ENCODE measurements at places on chromosomes 2 and 18.
A peak's percentile ranks its signal among the peaks of the same experiment; 100 is the strongest.

GRCh38 chr18:25136416-25137196, 215.4 kb downstream of the ZNF521 start:
- no peaks in the 10 kb centered on the region for H3K4me1 ChIP-seq
- DNase-seq = no peak
- H3K4me3 ChIP-seq = no peak overlapping the region
- no peaks in the 10 kb centered on the region for H3K36me3 ChIP-seq
- peaks cover 2% of the 10 kb centered on the region for H3K27me3 ChIP-seq

DNA sequence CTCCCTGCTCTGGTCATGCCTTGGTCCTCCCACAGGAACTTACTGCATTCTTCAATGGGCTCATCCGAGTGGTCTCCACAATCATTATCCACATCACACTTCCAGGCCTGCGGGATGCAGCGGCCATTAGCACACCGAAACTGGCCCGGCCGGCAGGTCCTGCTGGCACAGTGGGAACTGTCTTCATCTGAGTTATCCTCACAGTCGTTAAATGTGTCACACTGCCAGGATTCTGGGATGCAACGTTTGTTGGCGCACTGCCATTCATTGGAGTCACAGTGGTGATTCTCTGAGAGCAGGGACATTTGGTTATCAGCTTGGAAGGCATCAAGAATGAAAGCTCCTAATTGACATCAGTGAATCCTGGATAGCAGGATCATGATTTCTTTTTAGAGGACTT, 104.5 kb downstream of the DHRS9 start:
- H3K4me3 ChIP-seq = no peak overlapping the region
- no peak for DNase-seq
- no peaks in the 10 kb centered on the region for H3K36me3 ChIP-seq
- H3K27ac ChIP-seq = no peak overlapping the region

- H3K36me3 ChIP-seq = peaks cover 38% of the 10 kb centered on the region
- H3K4me1 ChIP-seq = peaks cover 80% of the 10 kb centered on the region
- peak overlapping the region; percentile 82 for H3K27ac ChIP-seq
These were observed 112.3 kb downstream of the BCL2 start for GRCh38 chr18:63207143-63207790.

DNA sequence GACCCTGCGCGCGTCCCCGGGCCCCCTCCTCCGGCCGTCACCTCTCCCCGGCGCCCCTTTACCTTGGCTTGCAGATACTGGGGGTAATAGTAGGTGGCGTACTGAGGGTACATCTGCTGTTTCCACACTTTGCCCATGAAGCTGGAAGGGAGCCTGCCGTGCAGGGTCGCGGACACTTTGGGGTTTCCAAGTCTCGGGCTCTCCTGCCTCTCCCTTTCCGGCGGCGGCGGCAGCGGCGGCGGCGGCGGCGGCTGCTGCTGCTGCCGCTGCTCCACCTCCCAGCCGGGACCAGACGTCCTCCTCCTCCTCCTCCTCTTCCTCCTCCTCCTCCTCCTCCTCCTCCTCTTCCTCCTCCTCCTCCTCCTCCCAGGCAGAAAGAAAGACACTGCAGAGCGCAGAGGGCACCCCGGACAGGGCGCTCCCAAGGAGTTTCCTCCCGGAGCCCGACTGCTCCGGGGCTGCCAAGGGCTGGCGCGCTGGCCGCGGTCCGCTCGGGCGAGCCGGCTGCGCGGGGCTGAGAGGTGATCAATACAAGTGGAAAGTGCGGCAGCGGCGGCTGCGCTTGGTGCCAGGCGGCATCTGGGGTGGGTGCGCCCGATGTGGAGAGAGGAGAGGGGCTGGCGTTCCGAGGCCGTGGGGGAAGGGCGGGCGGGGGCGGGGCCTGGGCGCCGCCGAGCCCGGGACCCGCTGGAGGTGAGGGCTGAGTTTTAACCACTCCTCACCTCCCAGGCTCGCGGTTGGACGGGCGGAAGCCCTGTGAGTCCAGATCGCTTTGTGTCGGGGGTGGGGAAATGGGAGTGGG, at the start of gene RBMS1:
Gene RBMS1, minus strand, starts transcription at position 581 of the 802 bp plus-strand sequence. Its CDS starts 444 bp downstream, at position 137.
- DNase-seq = peak; percentile 22
- H3K27ac ChIP-seq = no peak within 1 kb of the TSS
- peaks cover 34% of the 10 kb centered on the region for H3K27me3 ChIP-seq

DNA sequence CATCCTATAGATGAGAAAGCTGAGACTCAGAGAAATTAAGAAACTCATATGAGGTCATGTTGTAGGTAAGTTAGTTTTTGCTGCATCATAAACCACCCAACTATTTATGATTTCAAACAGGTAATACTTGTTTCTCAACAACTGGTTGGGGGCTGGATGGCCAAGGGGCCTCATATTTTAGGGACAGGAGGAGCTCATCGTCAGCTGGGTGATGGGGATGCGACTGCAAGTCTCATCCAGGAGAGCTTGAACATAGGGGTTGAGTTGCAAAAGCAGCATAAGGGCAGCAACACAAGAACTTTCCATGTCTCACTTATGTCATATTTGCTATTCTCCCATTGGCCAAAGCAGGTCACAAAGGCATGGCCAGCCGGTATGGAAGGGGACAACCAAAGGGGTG, 3.6 kb upstream of the RNU2-63P start:
- H3K4me3 ChIP-seq = no peak overlapping the region
- peaks cover 25% of the 10 kb centered on the region for H3K4me1 ChIP-seq
- peaks cover 10% of the 10 kb centered on the region for H3K36me3 ChIP-seq
- no peak for DNase-seq
- no peaks in the 10 kb centered on the region for H3K27me3 ChIP-seq

DNA sequence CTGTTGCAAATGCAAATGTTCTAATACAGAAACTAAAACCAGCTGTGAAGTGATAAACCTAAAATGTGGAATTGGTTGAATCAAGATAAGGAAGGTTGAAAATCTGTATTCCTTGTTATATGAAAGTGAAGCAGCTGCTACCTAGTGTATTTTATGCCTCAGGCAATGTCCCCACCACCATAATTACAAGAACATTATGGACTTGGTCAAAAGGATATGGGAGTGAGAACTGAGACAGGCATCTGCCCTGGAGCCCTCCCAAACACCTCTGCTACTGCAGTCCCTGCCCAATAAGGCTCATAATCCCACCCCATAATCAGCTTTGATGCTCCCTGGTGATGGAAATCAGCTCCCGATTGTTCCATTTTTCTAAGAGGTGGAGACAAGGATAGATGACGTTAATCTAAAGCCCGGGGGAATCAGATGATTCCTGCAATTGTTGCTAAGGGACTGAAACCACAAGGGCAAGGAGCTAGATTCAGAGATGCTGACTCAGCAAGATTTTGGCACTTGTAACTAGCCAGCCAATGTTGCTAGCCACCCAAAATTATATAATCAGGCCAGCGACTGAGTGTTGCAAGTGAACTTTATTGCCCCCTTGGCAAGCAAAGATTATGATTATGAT, 69.5 kb downstream of the EVA1A start:
- H3K4me1 ChIP-seq = no peaks in the 10 kb centered on the region
- peaks cover 32% of the 10 kb centered on the region for H3K27me3 ChIP-seq
- no peaks in the 10 kb centered on the region for H3K36me3 ChIP-seq
- H3K27ac ChIP-seq = no peak overlapping the region
- no peak for DNase-seq

DNA sequence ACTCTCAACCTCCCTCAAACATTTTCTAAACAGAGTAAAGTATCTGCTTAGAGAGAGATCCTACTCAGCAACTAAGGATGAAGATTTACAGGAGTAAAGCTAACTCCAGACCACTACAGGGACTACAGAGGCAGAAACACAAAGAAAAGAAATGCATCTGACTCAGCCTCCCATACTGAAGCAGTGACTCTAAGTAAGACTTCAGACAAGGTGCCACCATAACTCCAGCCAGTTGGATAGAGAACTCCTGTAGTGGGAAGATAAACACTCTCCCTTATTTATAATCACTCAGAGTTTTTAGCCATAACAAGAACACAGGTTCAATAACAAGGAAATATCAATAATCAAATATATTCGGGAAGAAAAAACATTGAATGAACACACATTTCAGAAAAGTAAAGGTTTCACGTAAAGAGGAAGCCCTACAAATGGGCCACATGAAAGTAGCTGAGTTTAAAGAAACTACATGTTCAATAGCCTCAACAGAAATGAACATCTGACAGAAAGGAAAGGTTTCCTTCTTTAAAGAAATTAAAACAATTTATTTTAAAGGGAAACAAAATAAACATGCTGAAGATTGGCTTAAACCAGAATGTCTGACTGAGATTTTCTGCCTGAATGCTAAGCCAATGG, 519.9 kb downstream of the KCNJ3 start:
- no peaks in the 10 kb centered on the region for H3K4me1 ChIP-seq
- DNase-seq = no peak
- H3K27me3 ChIP-seq = no peaks in the 10 kb centered on the region
- H3K27ac ChIP-seq = no peak overlapping the region
- no peak overlapping the region for H3K4me3 ChIP-seq

DNA sequence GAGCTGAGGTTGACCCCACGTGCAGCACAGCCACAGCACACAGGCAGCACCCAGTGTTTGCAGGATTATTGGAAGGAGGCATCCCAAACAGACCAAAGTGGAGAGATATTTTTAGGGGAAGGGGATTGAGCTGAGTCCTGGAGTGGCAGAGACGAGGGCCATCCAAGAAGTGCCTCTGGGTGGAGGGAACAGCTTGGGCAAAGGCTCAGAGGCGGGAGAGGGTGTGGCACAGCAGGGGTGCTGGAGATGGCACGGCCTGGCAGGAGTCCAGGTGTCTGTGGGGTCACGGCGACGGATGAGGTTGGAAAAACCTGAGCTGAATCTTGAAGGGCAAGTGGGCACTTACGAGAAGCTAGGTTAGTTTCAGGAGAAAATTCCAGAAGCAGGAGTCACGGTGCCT, 60.6 kb downstream of the INHBB start:
- DNase-seq = no peak
- H3K4me1 ChIP-seq = no peaks in the 10 kb centered on the region
- peaks cover 9% of the 10 kb centered on the region for H3K27me3 ChIP-seq
- no peak overlapping the region for H3K27ac ChIP-seq

DNA sequence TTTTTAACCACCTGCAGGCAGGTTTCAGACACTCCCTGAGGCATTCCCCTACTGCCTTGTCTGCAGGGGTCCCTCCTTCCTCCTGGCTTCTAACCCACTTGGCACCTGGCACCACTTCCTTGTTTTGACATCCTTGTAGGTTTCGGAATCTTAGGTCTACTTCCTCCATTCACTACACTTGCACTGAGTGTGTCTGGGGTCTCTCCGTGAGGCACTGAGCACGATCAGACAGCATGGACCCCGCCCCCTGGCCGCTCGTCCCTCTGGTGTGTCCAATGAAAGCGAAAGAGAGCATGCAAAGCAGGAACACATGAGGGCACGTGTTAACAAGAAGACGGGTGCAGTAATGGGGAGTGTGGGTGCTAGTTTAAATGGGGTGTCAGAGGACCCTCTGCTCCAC, 63.8 kb downstream of the HAUS1 start:
- peak overlapping the region; percentile 91 for H3K27ac ChIP-seq
- no peaks in the 10 kb centered on the region for H3K27me3 ChIP-seq
- peak; percentile 69 for DNase-seq

GRCh38 chr2:113134717-113135116, 7.3 kb downstream of the IL1RN start:
- no peaks in the 10 kb centered on the region for H3K36me3 ChIP-seq
- H3K27me3 ChIP-seq = no peaks in the 10 kb centered on the region
- no peak for DNase-seq
- H3K27ac ChIP-seq = no peak overlapping the region

DNA sequence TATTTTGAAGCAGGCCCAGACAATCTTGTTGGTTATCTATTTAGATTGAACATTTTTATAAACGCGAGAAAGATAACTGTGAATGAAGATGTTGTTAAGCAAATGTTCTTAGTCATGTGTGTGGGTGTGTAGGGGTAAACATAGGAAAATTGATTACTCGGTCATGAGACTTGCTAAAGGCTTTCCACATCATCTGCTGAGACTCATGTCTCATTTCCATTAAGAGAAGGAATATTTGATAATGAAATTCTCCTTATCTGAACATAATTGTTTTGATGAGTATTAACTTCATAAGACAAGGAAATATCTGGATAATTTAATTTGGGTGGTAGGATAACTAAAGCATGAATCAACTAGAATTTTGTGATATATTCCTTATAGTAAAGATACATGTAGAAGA, 19.7 kb downstream of the CCDC102B start:
- H3K4me1 ChIP-seq = no peaks in the 10 kb centered on the region
- H3K27ac ChIP-seq = no peak overlapping the region
- DNase-seq = no peak
- no peaks in the 10 kb centered on the region for H3K36me3 ChIP-seq
- no peak overlapping the region for H3K4me3 ChIP-seq

DNA sequence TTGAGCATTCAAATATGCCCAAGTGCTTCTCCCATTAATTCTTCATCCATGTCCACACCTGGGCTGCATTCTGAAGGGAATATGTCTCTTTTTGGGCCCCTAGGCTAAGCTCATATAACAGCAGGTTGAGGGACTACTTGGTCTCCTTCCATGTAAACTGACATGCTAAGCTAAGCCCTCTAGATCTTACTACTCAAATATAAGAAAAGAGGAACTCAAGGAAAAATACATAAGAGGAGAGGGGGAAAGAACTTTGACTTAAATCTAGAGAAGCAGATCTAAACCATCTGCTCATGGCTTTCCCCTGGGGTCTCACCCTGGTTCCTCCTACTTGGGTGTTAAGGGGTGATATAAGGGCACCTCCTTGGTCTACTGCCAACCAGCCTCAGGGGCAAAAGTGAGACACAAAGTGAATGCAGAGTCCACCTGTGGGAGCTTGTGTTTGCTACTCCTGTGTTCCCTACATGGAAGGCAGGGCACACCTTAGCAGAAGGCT, 19.8 kb upstream of the NFU1 start:
- no peak overlapping the region for H3K4me3 ChIP-seq
- peaks cover 4% of the 10 kb centered on the region for H3K27me3 ChIP-seq
- H3K4me1 ChIP-seq = peaks cover 3% of the 10 kb centered on the region
- DNase-seq = no peak

- H3K27ac ChIP-seq = peak within 1 kb of the TSS; percentile 83
- DNase-seq = no peak
- peaks cover 3% of the 10 kb centered on the region for H3K36me3 ChIP-seq
- peak within 1 kb of the TSS; percentile 85 for H3K4me3 ChIP-seq
- peaks cover 8% of the 10 kb centered on the region for H3K27me3 ChIP-seq
These were observed at the start of gene L3MBTL4 for GRCh38 chr18:6414723-6415417. TSS of gene L3MBTL4 (minus strand) at chr18:6414911. CDS start at chr18:6311625, 103,286 bp downstream.

DNA sequence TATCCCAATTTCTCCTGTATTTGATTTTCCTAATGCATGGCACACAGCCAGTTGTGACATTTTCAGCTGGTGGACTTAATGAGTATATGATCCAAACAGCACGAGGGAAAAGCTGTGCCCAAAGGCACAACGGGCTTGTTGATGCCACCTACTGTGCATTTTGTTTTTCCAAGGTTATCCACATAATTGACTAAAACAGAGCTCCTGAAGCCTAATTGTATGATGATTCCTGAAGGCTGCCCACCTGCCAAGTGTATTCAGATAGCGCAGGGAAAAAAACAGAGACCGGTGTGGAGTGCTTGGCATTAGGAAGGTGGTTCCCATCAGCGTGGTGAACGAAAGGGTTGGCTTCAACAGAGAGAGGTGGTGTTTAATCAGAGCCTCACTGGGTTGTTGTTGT, 14.9 kb downstream of the RBMS1 start:
- H3K27ac ChIP-seq = no peak overlapping the region
- no peak for DNase-seq
- H3K36me3 ChIP-seq = no peaks in the 10 kb centered on the region
- peaks cover 18% of the 10 kb centered on the region for H3K27me3 ChIP-seq

GRCh38 chr18:55610506-55610905, 22.5 kb upstream of the TCF4 start:
- DNase-seq = no peak
- no peak overlapping the region for H3K27ac ChIP-seq
- H3K4me1 ChIP-seq = peaks cover 20% of the 10 kb centered on the region
- no peak overlapping the region for H3K4me3 ChIP-seq
- no peaks in the 10 kb centered on the region for H3K36me3 ChIP-seq
- no peaks in the 10 kb centered on the region for H3K27me3 ChIP-seq

GRCh38 chr2:119224391-119225104, 914 bp downstream of the STEAP3 start:
- no peak for DNase-seq
- H3K4me3 ChIP-seq = peak overlapping the region; percentile 60
- H3K27me3 ChIP-seq = peaks cover 19% of the 10 kb centered on the region
- H3K27ac ChIP-seq = no peak overlapping the region
- peaks cover 4% of the 10 kb centered on the region for H3K4me1 ChIP-seq

Measured in activated B cell treated with CpG ODN at 0.5 μM for 24 hours (primary cell).